ENCODE measurements at places on chromosomes 2 and 18. TPM values are rescaled to one million over a fixed set of nuclear protein-coding genes. Genes with fewer than 3 reads are reported as not detected.

DNA sequence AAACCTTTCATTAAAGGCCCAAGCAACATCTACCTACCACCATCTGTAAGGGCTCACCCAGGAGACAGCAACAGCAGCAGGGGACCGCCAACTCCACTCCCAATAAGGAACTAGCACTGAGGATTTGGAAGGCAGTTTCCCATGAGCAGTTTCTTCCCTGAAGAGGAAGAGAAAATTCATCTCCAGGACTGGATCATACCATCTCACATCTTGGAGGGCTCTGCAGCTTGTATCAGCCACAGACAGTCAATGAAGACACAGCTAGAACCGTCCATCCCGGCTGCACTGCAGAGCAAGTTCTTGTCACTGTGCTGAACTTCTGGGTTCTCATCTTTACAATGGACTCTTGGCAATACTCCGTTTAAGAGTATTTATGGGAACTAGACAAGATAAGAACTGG, 2.8 kb upstream of the GYPC start:
- H3K27me3 ChIP-seq, result no peaks in the 10 kb centered on the region
- peaks cover 18% of the 10 kb centered on the region for H3K4me1 ChIP-seq
- no peak overlapping the region for H3K4me3 ChIP-seq
- no peaks in the 10 kb centered on the region for H3K36me3 ChIP-seq
- no peak for DNase-seq

GRCh38 chr2:159101755-159102489, 133.5 kb downstream of the TANC1 start:
- DNase-seq, result no peak
- H3K4me1 ChIP-seq, result no peaks in the 10 kb centered on the region
- no peaks in the 10 kb centered on the region for H3K27me3 ChIP-seq
- H3K4me3 ChIP-seq, result no peak overlapping the region

DNA sequence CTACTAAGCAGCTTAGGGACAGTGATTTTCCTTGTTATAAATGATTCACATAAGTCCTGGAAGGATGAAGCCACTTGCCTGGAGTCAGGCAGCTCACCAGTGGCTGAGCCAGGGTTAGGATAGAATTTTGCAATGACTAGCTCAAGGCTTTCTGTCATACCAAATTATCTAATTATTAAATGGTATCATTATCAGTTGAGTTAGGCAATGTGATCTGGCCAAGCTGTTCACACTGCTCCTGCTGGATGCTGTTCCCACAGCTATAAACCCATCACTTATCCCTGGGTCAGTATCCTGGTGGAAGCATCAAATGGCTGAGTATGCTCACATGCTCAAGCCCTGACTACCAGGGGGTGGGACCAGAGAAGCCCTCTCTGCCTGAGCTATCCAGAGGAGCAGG, 235.2 kb downstream of the MTX2 start:
- H3K27ac ChIP-seq, result no peak overlapping the region
- no peak overlapping the region for H3K4me3 ChIP-seq
- no peak for DNase-seq

DNA sequence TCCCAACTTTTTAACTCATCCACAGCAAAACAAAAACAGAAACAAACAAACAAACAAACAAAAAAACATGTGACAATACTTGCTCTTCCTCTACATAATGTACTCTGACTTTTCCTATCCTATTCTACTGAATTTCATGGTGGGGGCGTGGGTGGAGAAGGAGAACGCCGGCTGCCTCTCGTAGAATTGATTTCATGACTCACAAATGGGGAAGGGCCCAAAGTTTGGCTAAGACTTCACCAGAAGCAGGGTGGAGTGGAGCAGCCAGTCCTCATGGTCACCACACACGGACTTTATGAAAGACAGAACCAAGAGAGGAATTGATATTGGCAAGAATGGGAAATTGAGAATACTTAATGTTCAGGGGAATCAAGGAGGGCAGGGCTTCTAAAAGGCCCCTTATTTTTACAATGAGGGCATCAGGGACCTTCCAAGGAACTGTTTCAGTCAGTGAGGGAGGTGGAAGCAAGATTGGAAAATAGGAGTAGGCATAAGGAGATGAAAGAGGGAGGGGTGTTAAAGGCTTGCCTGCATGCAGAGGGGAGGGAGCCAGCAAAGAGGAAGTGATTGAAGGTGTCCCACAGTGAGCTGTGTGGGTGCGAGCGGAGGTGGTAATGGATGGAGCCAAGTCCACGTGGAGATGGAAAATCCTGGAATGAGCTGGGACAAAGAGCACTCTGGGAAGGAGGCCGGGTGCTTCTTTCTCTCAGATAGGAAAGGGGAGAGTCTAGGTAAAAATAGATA, 27.9 kb downstream of the MARCHF4 start:
- DNase-seq, result no peak
- H3K4me3 ChIP-seq, result no peak overlapping the region
- H3K36me3 ChIP-seq, result no peaks in the 10 kb centered on the region
- H3K4me1 ChIP-seq, result peaks cover 27% of the 10 kb centered on the region
- H3K27me3 ChIP-seq, result no peaks in the 10 kb centered on the region
- no peak overlapping the region for H3K27ac ChIP-seq

The LYG1 gene
- total RNA-seq, result 1.1 TPM

The SERPINB7 gene
- total RNA-seq, result not detected

DNA sequence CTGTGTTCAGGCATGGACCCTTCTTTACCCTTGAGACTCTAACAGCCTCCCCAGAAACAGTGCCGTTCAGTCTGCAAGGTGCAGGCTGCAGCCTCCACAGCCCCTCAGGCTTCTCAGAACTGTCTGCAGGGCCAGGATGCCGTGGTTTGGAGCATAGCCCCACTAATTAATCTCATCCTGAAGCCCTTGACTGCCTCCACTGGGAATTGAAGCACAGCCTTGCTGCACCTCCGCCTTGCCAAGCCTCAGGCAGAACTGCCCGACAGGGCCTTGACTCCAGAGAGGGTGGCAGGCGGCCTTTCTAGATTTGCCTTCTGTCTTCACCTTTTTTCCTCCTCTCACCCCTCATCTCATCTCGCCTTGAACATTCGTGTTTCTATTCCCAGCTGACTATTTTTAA, 119.8 kb downstream of the NRP2 start:
- H3K27ac ChIP-seq, result no peak overlapping the region
- no peaks in the 10 kb centered on the region for H3K36me3 ChIP-seq
- no peaks in the 10 kb centered on the region for H3K27me3 ChIP-seq
- no peak overlapping the region for H3K4me3 ChIP-seq

The DTNA gene
- total RNA-seq, result not detected
